Activated T-cell treated with anti-CD3 and anti-CD28 coated beads, Interleukin-2, amount 50 U/mL, for 48 hours (primary cell): ENCODE measurements at places on chromosomes 12 and 14.
A peak's percentile ranks its signal among the peaks of the same experiment; 100 is the strongest.

- no peak for DNase-seq
These were observed 717 bp downstream of the PPHLN1 start for GRCh38 chr12:42326541-42327226.

DNA sequence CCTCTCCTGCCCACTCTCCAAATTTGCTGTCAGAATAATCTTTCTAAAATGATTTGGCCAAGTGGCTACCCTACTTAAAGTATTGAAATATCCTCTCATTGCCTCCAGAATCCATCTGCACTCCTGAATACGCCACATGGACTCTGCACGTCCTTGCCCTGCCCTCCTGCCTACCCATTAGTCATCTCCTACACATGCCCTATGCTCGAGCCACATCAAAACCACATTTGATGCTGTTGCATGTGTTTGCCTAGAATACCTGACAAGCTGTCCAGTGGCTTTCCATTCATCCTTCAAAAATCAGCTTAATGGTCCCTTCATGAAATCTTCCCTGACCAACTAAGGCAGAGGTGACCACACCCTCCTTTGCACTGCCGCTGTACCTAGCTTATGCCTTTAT lies 17.0 kb downstream of the VCPKMT start:
- no peak for DNase-seq

- DNase-seq, result peak; percentile 60
These were observed 20.0 kb upstream of the CLEC2D start for GRCh38 chr12:9649532-9649940.

GRCh38 chr14:67240168-67240932 lies 885 bp upstream of the PALS1 start:
- DNase-seq, result peak; percentile 49

DNA sequence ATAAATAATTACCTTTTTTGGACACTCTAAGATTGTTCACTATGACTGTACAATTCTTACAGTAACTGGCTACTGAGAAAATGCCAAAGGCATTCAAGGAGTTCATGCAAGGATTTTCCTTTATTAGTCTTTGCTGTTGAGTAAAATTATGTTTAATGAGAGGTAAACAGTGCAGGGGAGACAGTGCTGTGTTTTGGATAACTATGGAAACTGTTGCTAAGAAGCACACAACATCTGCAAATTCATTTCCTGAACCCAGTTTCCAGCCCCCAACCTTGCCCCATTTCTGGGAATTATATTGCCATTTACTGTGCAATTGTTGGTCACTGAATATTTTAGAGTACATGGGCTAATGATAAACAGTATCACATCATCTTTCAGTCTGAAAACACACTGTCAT lies 1005.8 kb downstream of the TRHDE start:
- DNase-seq, result no peak

DNA sequence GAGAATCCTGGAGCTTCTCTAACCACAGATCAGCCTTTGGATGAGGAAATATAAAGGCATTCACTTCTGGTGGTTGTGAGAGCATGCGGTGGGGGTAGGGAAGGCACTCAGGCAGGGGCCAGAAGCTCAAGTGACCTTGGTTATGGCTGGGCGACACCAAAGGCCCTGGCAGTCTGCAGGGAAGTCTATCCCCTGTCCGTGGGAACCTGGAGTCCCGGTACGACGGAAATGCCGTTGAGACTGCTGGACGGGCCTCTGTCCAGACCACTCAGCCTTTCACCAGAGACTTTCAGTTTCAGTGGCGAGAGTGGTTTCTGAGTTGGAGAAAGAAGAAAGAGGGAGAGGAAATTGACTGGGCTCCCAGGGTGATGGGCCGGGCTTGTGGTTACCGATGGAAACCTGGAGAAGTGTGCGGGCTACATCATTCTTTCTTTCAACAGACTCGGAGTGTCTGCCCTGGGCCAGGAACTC lies 20.9 kb downstream of the ISCA2 start:
- no peak for DNase-seq

DNA sequence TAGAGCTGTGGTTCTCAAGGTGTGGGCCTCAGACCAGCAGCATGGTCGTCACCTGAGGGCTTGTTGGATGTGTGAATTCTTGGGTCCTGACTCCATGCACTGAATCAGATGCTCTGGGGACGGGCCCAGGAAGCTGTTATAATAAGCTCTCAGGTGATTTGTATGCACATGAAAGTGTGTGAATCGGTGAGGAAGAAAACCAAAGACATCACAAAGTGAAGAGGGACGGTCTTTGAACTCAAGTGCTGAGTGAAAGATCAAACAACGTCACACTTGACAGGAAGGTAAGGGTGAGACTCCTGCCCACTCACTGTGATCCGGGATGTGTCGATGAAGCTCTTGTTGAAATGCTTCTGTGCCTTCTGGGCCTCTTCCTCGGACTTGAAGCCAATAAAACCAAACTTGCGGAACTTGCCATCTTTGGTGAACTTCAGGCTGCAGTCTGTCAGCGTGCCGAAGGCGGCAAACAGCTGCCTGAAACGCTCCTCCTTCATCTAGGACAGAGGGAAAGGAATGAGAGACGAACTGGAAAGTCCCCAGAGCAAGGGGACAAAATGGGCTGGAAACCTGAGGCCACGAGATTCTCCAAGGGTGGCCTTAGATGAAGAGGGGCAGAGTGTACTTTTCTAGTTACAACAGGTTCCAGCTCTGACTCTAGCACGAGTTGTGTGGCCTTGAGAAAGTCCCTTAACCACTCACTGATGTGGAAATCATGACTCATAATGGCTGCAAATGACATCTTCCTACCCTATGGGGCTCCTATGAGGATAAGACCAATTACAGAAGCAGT lies 4.0 kb downstream of the RBM19 start:
- peak; percentile 71 for DNase-seq

GRCh38 chr14:37539992-37540391 lies 55.1 kb downstream of the FOXA1 start:
- no peak for DNase-seq

- peak; percentile 59 for DNase-seq
These were observed 4.5 kb upstream of the LTBP2 start for GRCh38 chr14:74616507-74616906.

GRCh38 chr14:91417120-91417982 lies at the start of gene CCDC88C:
CCDC88C (minus strand) TSS chr14:91417820; CDS start chr14:91417690, 130 bp downstream.
- peak; percentile 81 for DNase-seq

DNA sequence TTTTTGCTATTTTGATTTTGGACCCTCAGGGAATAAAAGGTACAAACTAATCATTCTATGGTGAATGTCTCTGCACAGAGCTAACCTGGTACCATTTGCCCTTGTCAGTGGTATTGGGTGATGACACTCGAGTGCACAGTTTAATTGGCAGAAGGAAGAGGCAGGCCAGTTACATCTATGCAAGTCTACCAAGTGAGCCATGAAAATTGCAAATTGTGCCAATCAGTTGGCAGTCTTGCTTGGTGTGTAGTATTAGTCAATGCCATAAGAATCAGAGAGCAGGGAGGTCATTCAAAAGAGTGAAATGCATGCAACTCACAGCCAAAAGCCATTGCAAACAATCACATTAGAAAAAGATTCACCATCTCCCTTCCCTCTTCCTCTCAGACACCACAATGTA lies 479.6 kb downstream of the ADAMTS20 start:
- no peak for DNase-seq

- DNase-seq, result no peak
These were observed 134.9 kb downstream of the SLC5A8 start for GRCh38 chr12:101074940-101075680.

DNA sequence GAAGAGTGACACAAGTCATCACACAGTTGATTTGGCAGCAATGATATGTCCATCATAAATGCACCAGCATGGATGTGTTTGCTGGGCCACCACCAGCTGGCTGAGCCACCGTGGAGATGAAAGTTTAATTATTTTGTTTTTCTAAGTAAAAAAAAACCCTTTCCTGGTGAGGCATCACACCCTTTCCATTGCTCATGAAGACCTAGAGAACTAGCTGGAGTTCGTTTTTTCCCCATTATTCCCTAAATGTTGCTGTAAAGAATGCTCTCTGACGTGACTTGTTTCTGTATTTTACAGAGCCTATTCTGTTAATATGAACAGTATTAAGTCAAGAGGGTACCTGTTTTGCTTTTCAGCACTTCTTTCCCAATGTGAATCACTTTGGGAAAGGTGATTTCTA lies 257.9 kb downstream of the MSRB3 start:
- no peak for DNase-seq

- DNase-seq, result no peak
These were observed 449.2 kb downstream of the ZFP36L1 start for GRCh38 chr14:68343534-68344118.

DNA sequence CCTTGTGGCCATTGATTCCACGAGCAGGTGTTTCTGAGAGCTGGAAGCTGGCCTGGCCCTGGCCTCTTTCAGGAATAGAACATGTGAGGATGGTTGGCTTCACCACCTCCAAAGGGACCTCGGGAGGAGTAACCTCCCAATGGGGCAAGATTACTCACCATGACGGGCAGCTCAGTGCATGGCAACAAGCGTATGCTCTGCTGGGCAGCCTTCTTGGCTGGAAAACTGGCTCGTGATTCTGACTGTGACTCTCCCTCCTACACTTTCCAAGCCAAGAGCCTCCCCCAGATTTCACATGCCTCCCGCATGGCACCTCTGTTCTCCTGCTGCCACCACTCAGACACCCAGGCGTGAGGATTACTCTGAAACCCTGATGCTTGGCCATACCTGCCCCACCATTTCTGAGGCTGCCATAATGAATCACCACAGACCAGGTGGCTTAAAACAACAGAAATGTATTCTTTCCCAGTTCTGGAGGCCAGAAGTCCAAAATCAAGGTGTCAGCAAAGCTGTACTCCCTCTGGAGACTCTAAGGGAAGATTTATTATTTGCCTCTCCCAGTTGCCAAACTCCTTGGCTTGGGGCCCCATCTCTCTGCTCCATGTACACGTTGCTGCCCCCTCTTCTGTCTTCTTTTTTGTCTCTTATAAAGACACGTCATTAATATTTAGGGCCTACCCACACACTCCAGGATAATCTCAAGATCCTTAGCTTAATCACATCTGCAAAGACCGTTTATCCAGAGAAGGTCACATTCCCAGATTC lies 215.9 kb downstream of the CHST11 start:
- peak; percentile 42 for DNase-seq

GRCh38 chr12:123743002-123743401 lies 19.1 kb upstream of the DNAH10 start:
- no peak for DNase-seq

GRCh38 chr14:59919570-59920377 lies at the start of gene LRRC9:
LRRC9 (plus strand) TSS chr14:59920144.
- peak; percentile 30 for DNase-seq

DNA sequence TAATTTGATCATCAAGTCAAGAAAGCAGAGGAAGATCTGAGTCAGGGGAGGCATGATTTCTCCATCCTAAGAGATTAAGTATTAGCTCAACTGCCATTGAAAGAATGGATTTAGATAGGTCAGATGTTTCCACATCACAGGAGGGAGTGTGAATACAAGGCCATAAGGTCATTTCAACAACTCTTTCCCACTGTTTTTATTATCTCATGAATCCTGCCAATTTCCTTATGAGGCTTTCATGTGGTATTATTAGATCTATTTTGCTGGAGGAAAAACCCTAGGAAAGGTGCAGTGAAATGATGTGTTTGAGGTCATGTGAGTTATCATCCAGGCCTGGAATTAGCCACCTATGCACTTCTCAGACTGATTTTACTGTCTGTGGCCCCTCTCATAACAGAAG lies 269.0 kb downstream of the NOVA1 start:
- no peak for DNase-seq

DNA sequence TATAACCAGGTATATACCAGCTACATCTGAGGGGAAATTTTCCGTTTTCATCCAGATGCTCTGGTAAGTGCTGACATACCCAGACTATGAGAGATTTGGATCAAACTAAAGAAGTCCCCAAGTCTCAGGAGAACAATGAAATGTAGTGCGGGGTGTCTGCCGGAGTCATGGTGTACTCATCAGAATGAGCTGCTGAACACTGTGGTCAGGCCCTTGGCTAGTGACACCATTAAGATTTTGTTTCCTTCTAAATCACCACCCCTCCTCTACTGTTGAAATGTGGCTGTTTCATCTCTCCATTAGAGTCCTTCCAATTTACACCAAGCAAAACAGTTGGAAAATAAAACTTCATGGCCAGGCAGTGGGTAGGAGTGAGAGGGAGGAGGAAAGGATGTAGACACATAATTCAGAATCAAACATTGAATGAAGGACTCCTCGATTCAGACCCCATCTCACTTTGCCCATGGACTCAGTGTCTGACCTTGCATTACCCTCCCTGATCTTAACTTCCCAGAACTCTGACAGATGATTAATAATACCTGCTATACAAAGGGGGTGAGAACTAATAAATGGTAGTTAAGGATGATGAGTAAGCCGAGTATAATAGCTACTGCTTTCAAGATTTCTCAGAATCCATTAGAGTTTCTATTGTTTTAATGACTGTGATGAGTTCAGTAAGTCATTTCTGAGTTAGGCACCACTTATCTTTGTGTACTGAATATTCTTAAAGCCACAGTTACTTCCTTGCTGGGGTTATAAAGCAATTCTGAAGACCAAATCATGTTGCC lies 127.4 kb downstream of the CRADD start:
- DNase-seq, result no peak

DNA sequence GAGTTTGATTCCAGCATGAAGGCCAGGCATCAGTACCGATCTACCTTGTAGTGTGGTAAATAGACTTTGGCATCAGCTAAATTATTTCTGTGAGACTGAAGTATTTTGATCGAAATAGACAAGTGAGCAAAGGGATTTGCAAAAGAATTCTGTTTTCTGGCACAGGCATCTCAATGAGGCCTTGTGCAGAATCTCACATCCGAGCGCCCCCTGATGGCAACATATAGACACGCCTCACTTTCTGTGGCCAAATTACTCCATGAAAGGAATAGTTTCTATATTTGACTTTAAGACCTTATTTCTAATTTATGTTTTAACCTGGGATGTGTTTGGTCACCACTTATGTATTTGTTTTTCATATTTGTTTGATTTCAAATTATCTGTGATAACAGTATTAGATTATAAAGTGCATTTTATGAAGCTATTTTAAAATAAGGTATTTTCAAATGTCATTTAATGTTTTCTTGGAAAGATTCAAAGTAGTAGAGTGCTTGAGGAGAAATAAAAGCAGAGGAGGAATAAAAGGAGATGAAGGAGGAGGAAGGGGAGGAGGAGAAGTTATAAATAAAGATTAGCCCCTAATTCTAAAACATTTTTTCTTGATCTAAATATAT lies 731.9 kb downstream of the NRXN3 start:
- DNase-seq, result no peak

DNA sequence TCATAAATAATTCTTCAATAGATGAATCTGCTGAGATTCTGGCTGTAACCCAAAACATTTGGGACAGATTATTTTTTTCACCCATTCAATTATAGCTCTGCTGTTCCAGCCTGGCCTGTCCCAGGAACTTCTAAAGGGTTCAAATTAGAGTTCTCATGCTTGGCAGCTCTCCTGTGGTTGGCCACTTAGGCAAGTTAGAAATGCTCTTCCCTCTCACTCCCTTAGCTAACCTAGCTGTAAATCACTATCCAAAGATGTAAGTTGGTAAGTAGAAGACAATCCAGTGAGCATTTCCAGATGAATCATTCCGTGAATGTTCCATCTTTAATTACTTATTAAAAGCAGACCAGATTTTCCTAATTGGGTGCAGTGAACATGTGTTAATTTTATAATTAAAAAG lies 760.4 kb upstream of the TBX3 start:
- DNase-seq, result no peak
